ENCODE measurements at places on chromosomes 1 and 21.

GRCh38 chr1:40338745-40339419 lies 21.8 kb upstream of the COL9A2 start:
- peak; percentile 83 for DNase-seq

DNA sequence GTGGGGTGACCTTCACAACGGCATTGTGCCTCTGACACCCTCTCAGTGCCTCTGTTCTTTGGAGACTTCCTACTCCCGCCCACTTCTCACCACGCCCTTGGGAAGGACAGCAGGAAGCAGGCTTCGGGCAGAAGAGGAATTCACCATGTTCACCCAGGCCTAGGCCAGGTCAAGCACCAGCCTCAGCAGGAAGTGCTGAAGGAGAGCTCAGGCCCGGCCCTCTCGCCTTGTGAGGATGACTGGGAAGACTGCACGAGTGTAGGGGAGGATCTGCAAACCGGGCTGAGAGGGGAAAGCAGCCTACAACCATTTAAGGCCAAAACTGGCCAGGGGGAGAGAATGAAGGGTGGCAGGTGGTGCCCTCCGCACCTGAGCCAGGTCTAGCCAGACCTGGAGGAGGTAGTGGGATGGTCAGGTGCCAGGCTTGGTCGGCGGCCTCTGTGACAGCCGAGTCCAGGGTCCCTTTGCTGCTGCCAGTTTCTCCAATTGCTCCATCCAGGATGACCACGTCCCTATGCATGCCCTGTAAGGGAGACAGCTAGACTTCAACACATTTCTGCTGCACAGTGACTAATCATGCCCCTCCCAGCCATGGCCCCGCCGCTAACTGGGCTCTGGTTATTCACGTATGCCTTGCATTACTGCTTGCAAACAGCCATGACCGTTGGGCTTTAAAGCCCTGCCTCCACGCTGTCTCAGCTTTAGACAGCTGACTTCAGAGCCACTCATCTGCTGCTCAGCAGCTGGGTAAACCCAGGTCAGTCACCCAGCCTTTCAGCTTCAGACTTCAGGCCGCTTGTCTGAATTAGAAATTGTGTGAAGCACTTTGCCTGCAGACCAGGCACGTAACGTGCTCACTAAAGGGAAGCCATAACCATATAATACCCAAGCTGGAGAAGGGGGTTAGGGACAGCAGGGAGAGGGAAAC lies 8.9 kb downstream of the MRTO4 start:
- DNase-seq: no peak

DNA sequence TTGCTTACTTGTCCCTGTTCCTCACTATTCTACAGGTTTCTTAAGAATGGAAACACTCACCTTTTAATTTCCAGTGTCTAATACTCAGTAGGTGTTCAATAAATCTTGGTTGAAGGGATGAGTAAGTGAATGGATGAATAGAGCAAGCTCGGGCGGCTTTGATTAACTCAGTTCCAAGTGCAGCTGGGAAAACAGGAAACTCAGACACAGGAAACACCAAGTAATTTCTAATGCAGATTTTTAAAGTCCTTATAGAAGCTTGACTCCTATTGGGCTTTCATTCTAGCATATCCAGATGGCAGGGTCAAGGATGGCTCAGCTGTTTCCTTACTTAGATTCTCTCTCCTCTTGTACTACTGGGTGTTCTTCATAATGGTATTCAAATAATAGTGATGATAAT lies 14.0 kb downstream of the CAMK1G start:
- no peak for DNase-seq

- DNase-seq: no peak
Observed at GRCh38 chr1:152884085-152884484, 6.0 kb downstream of the SMCP start.

DNA sequence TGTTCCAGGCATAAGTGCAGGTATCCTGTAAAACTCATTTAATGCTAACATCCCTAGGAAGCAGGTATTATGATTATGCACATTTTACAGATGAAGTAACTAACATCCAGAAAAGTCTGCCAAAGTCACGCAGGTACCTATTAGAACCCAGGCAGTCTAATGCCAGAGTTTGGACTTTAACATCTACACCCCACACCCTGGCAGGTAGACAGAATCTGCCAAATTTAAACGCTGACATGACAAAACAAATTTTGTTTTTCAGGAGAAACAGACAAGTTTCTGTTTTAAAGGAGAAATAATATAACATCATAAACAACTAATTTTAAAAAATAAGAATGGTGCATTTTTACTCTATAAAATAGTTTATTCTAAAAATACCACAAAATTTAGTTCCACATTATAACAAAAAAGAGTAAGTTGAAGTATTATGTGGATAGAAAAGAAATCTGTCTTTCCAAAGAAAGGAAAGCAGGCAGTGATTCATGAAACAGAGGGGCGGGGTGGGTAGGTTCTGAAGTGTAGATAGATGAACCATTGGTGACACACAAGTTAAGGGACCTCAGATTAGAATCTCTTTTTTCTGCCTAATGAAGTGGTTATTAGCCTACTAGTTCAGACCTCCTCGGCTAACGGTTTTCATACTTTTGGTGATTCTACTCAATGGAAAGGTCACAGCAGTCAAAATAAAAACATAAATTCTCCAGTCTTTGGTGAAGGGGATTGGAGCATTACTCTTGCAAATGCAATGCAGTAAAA lies 1.7 kb downstream of the ASPM start:
- no peak for DNase-seq

DNA sequence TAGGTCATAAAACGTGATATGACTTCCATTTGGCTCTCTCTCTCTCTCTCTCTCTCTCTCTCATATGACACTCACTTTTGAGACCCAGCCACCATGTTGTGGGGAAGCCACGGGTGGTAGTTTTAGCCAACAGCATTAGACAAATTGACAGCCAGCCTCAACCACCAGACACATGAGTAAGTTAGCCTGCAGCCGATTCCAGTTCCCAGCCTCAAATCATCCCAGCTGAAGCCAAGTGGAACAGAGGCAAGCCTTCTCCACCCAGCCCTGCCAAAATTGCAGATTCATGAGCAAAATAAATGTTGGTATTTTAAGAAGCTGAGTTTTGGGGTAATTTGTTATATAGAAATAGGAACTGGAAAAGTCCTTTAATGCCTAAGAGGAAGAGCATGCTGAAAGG lies 98.0 kb upstream of the DNAH14 start:
- DNase-seq: no peak

GRCh38 chr1:218585511-218586184 lies 240.5 kb downstream of the TGFB2 start:
- peak; percentile 49 for DNase-seq

DNA sequence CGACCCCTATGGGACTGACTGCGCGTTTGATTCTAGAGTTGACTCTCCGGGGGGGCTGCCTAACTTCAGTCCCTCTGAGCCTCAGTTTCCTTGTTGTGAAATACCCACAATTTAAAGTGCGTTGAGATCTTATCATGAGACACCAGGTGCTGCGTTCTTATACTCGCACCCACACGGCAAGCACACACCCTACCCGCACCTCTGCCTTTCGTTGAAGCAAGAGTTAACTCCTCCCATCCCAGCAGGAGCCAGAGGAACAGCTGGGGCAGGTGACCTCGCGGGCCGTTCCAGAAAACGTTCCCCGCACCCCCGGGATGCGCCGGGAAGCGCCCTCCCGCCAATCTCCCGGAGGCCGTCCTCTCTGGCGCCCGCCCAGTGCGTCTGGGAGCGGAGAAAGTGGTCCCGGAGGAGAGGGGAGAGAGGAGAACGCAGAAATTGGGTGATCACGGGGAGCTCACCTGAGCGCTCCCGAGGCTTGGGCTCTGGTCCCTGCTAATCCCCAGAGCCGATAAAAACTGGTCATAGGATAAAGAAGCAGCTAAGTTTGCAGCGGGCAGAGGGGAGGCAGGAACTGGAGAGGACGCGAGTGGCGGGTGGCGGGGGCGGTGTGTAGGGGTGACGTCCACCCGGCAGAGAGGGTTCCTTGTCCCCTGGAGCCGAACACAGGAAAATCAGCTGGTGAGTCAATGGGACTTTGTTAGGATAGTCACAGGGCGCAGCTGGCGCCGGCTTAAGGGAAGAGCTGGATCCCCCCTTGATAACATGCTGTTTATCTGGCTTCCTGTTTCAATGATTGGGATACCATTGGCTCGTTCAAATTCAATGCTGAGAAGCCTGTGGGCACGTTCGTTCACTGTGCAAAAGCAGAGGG lies 869 bp downstream of the NAV1 start:
- no peak for DNase-seq

DNA sequence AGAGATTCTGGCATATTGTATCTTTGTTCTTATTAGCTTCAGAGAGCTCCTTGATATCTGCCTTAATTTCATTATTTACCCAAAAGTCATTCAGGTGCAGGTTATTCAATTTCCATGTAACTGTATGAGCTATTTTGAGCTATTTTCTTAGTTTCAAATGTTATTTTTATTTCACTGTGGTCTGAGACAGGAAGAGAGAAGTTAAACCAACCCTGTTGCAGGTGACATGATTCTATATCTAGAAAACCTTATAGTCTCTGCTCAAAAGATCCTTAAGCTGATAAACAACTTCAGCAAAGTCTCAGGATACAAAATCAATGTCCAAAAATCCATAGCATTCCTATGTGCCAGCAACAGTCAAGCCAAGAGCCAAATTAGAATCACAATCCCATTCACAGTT lies 1644.0 kb upstream of the B3GALT2 start:
- DNase-seq: no peak

DNA sequence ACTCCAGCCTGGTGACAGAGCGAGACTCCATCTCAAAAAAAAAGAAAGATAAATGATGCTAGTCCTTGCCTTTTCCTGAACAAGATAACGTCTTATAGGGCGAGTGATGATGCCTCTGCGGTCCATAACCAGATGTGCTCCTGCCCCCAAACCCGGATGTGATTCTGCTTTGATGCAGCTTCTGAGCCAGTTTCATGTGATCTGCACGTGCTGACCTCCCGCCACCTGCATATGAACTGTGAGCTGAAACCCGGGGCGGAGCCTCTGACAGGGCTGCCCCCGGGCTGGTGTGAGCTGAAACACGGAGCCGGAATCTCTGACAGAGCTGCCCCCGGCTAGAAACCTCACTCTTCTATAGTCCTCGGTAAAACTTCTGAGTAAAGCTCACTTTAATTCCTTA lies 1.3 kb downstream of the KRTAP12-4 start:
- no peak for DNase-seq

DNA sequence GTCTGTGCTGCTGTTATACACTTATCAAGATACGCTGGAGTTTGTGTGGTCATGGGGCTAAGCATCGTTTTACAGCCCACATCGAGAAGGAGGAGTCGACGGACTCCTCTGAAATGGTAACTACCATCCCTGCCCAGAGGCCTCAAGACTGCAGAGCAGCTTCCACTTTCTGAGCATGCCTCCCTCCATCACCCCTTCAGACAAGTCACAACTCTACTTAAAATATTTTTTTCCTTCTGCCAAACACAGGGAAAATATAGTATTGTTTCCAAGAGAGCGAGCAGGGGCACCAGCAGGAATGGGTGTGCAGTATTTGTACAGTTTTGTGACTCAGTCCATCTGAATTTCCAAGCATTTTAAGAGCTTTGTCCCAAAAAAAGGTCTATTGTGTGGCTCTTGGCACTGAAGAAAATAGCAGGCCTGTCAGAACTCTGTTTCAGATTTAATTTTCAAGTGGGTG lies 14.1 kb downstream of the EVA1C start:
- DNase-seq: no peak

- peak; percentile 75 for DNase-seq
Observed at GRCh38 chr1:110203021-110203661, 7.0 kb upstream of the KCNC4 start.

DNA sequence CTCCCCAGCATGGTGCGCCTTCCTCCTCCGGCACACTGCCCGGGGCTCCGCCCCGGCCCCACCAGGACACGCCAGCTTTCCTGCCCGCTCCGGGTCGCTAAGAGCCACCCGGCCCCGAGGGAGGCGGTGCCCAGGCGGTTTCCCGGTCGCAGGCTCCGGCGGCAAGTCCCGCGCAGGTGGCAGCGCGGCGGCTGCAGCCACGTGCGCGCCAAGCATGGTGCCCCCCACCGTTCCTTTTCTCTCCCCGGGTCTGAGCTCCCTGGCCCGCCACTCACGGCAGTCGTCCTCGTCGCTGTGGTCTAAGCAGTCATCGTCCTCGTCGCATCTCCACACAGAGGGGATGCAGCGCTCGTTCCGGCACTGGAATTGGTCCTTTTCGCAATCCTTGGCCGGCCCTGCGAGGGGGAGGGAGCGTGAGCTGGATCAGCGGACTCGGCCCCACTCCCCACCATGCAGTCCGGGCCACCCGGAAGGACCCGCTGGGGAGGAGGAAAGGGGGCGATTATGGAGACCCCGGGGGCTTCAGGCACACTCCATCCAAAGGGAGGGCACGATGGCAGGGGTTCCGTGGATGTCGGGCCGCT lies 1.2 kb downstream of the LRP8 start:
- DNase-seq: peak; percentile 54

GRCh38 chr1:167248707-167249642 lies 28.3 kb downstream of the POU2F1 start:
- DNase-seq: no peak

DNA sequence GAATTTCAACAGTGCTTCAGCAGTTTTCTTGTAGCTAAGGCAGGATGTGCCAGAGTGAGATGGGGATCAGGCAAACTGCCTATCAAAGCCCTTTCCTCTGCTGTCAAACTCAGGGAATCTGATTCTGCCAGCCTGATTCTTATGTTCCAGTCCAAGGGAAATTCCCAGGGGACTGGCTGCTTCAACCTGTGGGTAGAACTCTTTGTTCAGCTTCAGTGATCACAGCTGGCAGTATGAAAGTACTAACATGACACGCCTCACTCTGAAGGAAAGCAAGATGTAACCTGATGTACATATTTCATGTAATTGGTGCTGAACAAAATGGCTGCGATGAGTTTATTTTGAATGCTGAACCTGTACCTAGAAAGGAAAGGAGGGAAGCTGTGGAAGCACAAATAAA lies 40.1 kb upstream of the SLC5A9 start:
- DNase-seq: no peak

- DNase-seq: no peak
Observed at GRCh38 chr1:239112101-239112935, 274.1 kb upstream of the CHRM3 start.

- DNase-seq: no peak
Observed at GRCh38 chr1:88876573-88877365, 14.6 kb downstream of the GTF2B start.

GRCh38 chr1:6273380-6273891 lies 12.5 kb upstream of the GPR153 start:
- no peak for DNase-seq

DNA sequence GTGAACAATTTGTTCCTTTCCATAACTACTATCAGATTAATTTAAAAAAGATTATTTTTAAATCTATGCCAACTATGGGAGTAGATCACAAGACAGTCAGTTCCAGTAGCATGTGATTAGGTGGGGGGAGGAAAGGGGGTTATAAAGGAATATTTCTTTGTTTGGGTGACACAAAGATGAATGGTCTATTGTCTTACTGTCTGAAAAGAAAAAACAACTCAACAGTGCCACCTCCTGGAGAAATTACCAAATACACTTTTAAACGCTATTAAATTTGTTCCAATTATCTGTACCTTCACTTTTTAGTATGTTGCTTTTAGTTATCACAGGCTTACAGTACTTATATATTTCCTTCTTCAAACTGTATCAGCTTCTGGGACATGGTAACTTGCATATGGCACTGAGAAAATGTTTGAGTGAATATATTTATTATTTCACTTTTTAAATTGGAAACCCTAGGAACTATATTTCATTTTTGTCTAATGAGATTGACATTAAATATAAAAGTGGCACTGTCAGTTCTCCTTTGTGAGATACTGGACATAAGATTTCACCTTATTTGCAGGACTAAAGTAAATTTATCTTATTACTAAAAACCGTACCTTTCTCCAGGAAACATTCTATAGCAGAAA lies 1.7 kb upstream of the SORT1 start:
- peak; percentile 41 for DNase-seq

Measured in HEK293T (cell line).